Karpas-422 (cell line): ENCODE measurements at places on chromosomes 2 and 18. TPM values are rescaled to one million over a fixed set of nuclear protein-coding genes. Genes with fewer than 3 reads are reported as not detected.

Gene DSG4
- 4.5 and 8.3 TPM in 2 replicates for total RNA-seq

Gene NPAS2
- total RNA-seq: 0.07 TPM in 1 of 2 replicates, not detected in the other

Gene CPO
- not detected in 2 replicates for total RNA-seq

GRCh38 chr2:208186465-208186864, 3.4 kb downstream of the C2orf80 start:
- no peaks in the 10 kb centered on the region for H3K27me3 ChIP-seq
- no peak overlapping the region for H3K27ac ChIP-seq
- no peaks in the 10 kb centered on the region for H3K36me3 ChIP-seq
- H3K4me3 ChIP-seq: no peak overlapping the region

- H3K4me1 ChIP-seq: no peaks in the 10 kb centered on the region
- no peaks in the 10 kb centered on the region for H3K36me3 ChIP-seq
- H3K4me3 ChIP-seq: no peak overlapping the region
- no peak overlapping the region for H3K27ac ChIP-seq
- H3K27me3 ChIP-seq: no peaks in the 10 kb centered on the region
- no peak for DNase-seq
Observed at GRCh38 chr18:48599391-48599790, 60.6 kb downstream of the CTIF start.

DNA sequence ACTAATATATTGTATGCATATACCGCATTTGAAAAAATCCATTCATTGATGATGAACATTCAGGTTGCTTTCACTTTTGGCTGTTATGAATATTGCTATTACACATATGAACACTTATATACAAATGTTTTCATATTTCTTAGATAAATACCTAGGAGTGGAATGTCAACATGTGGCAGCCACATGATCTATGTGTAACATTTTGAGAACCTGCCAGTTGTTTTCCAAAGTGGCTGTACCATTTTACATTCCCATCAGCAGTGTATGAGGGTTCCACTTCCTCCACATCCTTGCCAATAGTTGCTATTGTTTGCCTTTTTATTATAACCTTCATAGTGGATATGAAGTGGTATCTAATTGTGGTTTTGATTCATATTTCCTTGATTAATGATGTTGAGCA, 40.5 kb downstream of the CCDC85A start:
- no peak overlapping the region for H3K4me3 ChIP-seq
- no peak for DNase-seq
- H3K27me3 ChIP-seq: no peaks in the 10 kb centered on the region
- no peak overlapping the region for H3K27ac ChIP-seq

- no peak overlapping the region for H3K27ac ChIP-seq
- no peak overlapping the region for H3K4me3 ChIP-seq
- DNase-seq: peak; percentile 81
- peaks cover 4% of the 10 kb centered on the region for H3K4me1 ChIP-seq
Observed at GRCh38 chr2:208062113-208062512, 36.8 kb upstream of the PLEKHM3 start.

Gene GNAL
- not detected in 2 replicates for total RNA-seq
